ENCODE measurements at places on chromosomes 1 and 21. TPM values are rescaled to one million over a fixed set of nuclear protein-coding genes. Genes with fewer than 3 reads are reported as not detected.
A peak's percentile ranks its signal among the peaks of the same experiment; 100 is the strongest.

DNA sequence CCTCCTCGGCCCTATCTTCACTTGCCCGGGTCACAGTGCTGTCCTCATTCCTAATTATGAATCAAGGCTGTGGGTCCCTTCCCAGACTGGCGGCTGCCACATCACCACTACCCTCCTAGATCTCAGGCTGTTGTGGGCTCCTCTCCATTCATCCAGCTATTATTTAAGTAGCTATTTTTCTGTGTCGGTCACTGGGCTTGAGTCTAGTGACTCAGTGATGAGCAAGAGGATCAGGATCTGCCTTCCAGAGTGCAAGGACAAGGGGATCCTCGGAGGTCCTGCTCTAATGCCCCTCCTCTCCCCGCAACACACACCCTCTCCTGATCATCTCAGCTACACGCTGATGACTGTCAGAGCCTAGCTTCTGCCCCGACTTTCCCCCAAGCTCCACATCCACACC is 34.1 kb downstream of the CDCP2 start:
- DNase-seq = no peak

DNA sequence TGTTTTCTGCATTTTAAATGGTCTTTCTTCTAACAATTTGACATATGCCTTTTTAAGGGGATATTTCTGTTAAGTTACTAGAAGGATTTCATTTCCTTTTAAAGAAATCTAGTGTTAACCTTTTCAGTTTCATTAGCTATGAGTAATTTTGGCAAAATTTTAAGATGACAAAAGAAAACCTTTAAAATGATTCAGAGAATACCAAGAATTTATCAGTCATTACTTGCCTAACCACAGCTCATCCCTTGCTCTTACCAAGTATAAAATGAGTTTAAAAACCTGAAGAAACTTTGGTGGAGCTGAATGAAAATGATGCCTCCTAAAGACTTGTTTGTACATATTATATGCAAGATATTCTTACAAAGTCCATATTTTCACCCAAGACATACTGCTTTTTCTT is 101.7 kb downstream of the NEK7 start:
- no peak for DNase-seq

- no peak for DNase-seq
Observed at GRCh38 chr1:22507587-22507986, 55.7 kb upstream of the EPHA8 start.

GRCh38 chr1:207820568-207821463 is 69.0 kb downstream of the CD46 start:
- no peak for DNase-seq

GRCh38 chr21:36446301-36446700 is 33.6 kb downstream of the CLDN14 start:
- DNase-seq = no peak

DNA sequence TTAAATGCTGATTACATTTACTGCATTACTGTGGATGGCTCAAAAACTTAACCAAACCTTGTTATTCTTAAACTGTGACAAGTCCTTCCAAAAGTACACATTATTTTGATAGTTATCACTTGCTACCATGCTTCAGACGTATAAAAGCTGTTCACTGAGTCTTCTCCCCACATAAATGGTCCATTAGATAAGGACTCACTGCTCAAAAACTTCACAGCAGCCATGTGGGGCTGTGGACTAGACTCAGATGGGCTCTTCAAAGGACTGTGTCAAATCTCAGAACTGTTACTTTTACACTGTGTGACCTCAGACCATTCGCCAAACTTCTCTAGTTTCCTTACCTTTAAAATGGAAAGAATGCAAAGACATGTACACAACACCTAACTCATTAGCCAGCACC is 11.6 kb downstream of the SCAF4 start:
- no peak for DNase-seq

GRCh38 chr1:109243860-109244552 is 5.3 kb upstream of the CELSR2 start:
- DNase-seq = no peak

- DNase-seq = no peak
Observed at GRCh38 chr1:193850745-193851144, 664.3 kb upstream of the B3GALT2 start.

DNA sequence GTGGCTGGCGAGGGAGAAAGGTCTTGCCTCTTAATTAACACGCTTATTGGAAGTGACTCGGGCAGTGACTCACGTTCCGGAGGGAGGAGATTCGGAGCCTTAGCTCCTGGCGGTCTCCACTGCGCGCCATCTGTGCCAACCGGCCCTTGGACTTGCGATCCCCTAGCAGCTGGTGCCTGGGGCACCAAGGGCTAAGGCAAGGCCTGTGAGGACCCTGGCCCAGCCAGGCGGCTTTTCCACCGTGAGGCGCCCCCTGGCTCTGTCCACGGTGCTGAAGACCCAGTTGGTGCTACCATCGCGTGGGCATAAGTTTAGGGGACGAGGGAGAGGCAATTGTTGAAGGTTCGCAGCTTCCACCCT is 1.3 kb upstream of the SYT6 start:
- no peak for DNase-seq

DNA sequence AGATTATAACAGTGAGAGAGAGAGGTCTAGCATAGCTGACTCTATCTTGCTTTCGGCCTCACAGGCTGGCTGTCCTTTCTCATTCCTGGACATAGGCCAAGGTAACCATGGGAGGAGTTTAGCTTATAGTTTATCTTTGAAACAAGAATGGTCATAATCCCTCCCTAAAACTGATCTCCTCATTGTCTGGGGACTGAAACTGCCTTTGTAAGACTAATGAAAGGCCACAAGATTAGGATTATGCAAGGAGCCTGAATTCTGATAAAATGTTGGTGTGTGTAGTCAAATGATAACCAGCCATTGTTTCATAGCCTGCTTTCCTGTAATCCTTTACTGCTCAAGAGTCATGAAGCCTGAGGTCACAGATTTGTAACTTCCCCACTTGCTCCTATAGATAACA is 131.9 kb upstream of the LYPLAL1 start:
- no peak for DNase-seq

GRCh38 chr21:26185021-26185420 is 14.5 kb upstream of the APP start:
- DNase-seq = no peak

DNA sequence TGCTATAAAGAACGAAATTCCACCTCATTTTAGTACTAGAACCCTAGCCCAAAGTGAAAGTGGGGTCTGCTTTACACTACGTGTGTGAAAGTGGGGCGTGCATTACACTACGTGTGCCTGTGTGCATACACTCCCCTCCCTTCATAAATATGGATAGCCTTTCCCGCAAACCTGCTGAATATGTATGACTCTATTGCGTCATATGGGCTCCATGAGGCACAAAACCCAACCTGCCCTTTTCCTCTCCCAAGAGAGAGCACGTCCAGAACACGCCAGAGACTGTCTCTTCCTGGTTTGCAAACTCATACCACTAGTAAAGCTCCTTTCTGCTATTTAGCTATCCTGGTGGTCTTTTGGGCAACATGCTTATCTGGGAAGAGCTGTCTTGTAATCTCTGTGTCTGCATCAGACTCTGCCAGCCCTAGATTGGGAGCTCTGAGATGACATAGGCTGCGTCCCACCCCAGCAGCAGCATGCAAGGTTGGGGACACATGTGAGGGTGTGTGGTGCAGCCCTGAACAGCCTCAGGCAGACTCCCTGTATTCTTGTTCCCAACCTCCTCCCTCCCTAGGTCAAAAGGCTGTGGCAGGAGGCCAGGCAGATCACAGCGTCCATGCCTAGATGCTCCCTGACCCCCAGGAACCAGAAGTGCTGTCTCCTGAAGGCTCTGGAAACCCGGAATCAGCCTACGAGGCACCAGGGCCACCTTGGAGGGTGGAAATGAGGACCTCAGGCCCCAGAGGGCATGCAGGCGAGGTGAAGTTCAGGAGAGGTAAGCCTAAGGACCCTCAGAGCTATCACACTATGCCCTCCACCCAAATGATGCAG is 12.3 kb upstream of the PADI1 start:
- no peak for DNase-seq

- no peak for DNase-seq
Observed at GRCh38 chr1:30879940-30880677, 28.4 kb downstream of the SDC3 start.

- DNase-seq = no peak
Observed at GRCh38 chr21:45388611-45389296, 16.2 kb upstream of the COL18A1 start.

GRCh38 chr1:222326006-222326709 is 221.7 kb downstream of the HHIPL2 start:
- no peak for DNase-seq

DNA sequence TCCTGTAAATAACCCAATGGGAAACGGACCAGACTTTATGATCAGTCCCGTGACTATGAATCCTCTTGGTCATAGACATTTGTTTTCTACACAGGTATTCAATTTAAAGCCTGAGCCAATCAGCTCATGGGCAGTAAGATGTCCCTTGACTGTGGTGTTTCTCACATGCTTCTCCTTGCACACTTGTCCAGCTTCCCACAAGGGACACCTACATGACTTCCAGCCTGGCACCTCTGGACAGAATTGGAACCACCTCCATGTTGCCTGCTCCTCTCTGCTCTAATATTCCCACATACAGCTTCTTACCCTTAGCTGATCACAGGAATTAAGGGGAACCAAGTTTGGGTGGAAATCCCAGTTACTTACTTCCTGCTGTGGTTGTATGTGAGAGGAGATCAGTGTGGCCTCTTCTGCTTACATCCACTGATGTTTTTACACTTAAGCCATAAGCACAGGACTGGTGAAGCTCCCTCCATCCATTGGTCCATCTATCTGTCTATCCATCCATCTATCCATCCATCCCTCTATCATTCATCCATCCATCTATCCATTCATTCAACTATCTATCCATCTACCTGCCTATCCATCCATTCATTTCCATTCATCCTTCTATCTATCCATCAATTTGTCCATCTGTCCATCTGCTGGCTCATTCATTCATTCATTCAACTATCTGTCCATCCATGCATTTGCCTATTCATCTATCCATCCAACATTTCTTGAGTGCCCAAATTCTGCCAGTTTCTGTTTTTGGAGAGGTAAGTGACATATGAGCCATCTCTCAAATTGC is 16.4 kb downstream of the RUNX1 start:
- DNase-seq = no peak

- DNase-seq = no peak
Observed at GRCh38 chr1:29392036-29392435, 155.7 kb downstream of the PTPRU start.

GRCh38 chr1:165006831-165007230 is 349.7 kb downstream of the LMX1A start:
- DNase-seq = no peak

GRCh38 chr1:50333595-50333974 is 89.7 kb downstream of the DMRTA2 start:
- no peak for DNase-seq

- peak; percentile 15 for DNase-seq
Observed at GRCh38 chr21:34846601-34847112, 177.9 kb downstream of the CLIC6 start.

GRCh38 chr1:153515504-153516394 is 20.0 kb downstream of the S100A6 start:
- no peak for DNase-seq

DNA sequence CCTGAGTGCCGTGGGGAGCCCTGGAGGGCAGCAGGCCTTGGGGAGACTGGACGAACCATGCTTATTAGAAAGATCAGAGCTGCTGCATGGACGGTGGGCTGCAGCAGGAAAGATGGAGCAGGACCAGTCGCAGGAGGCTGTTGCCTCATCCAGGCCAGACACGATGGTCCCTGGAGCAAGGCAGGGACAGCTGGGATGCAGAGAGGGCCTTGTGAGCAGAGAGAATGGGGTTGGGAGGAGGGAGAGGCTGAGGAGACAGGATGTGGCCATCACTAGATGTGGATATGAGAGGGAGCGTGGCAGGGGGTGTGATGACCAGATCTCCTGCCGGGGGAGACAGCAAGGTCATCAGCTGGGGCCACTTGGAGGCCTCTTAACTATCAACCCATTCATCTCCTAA is 727.6 kb downstream of the PTPRU start:
- no peak for DNase-seq

DNA sequence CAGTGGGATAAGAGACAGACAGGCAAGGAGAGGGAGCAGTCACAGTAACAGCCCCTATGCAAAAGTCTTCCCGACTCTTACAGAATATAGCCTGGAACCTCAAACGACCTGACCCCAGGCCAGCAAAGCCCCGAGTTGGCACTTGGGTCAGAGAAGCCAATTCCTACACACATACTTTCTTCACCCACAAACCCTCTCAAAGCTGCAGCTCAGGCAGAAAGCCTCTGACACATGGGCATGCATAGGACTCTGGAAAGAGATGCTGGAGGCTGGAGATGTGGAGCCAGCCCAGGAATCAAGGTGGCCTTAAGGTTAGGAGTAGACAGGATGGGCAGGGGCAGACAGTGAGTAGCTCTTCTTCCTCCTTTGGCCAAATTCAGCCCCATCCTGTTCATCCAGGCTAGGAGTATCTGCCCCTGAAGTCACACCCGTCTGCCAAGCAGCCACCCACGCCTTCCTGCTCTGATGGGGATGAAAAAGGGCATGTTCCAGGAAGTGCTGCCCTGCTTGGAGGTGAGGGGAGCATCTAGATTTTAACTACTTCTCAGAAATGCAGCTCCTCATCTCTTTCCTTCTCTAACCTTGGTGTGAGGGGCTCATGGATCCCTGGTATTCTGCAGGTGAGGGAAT is 7.8 kb downstream of the SLC41A1 start:
- no peak for DNase-seq

Gene NBPF4
- total RNA-seq = not detected

Gene PTPN14
- total RNA-seq = 61.8 TPM

Gene LRRC53
- not detected for total RNA-seq

Gene S100A12
- total RNA-seq = not detected

Gene BRDT
- not detected for total RNA-seq

Gene OXCT2
- 3.6 TPM for total RNA-seq

Gene HSPB7
- not detected for total RNA-seq

Gene FCRL3
- not detected for total RNA-seq

Gene BATF3
- 1.4 TPM for total RNA-seq

Gene KCNJ10
- not detected for total RNA-seq

Gene S100A2
- 0.76 TPM for total RNA-seq

Gene RABGGTB
- 47.8 TPM for total RNA-seq

Data from dermis microvascular lymphatic vessel endothelial cell (primary cell).